ENCODE measurements at places on chromosomes 12 and 14. TPM values are rescaled to one million over a fixed set of nuclear protein-coding genes. Genes with fewer than 3 reads are reported as not detected.

Gene LTA4H
- 78.7 TPM for total RNA-seq

DNA sequence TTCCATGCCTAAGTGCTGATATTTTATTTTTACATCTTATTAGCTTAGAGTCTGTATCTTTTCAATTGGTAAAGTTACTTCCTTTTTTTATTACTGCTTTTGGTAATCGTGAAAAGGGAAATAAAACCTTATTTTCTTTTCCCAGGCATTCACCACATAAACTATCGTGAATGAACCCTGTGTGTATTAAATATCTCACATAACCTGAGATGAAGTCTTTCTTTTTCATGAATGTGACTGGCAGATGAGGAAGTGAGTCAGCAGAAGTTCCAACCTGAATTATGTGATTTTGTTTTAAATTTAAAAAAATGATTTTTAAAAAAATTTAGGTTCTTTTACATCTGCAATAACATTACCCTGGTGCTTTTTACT is 26.0 kb downstream of the MYBPC1 start:
- DNase-seq, result no peak

DNA sequence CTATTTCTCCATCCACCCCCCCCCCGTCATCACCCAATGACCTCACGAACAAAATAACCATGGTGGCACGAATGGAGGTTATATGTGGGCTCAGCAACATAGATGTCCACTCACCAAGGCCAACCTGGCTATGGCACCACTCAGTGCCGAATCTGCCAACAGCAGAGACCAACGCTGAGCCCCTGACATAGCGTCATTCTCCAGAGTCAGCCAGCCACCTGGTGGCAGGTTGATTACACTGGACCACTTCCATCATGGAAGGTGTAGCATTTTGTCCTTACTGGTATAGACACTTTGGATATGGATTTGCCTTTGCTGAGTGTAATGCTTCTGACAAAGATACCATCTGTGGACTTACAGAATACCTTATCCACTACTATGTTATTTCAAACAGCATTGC is 24.2 kb upstream of the DYRK2 start:
- no peak for DNase-seq

- no peak for DNase-seq
Observed at GRCh38 chr12:19388131-19388549, 51.2 kb upstream of the AEBP2 start.

DNA sequence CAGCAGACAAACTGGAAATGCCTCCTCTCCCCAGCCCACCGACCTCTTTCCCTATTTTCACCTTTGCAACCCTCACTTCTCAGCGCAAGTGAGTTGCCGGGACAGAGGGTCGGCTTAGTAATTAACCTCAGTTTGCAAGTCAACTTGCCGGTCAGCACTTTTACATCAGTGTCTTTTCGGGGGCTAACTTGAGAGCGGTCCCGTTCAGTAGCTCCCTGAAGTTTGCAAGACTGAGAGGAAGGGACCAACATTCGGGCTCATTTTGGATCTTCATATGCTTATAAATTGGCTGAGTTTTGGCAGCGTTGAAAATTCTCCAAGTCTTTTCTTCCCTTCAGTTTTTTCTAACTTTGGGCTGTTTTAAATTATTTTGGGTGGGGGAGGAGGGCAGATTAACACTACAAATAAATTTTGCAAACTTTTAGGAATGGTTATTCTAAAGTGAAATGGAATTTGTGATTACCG is 846 bp downstream of the BRMS1L start:
- no peak for DNase-seq

Gene LBHD2
- total RNA-seq, result not detected

GRCh38 chr14:94028450-94028826 is 2.3 kb downstream of the OTUB2 start:
- peak; percentile 23 for DNase-seq

GRCh38 chr14:67428501-67429031 is 16.6 kb upstream of the PLEK2 start:
- no peak for DNase-seq
